ENCODE measurements at places on chromosomes 1 and 21.
A peak's percentile ranks its signal among the peaks of the same experiment; 100 is the strongest.

DNA sequence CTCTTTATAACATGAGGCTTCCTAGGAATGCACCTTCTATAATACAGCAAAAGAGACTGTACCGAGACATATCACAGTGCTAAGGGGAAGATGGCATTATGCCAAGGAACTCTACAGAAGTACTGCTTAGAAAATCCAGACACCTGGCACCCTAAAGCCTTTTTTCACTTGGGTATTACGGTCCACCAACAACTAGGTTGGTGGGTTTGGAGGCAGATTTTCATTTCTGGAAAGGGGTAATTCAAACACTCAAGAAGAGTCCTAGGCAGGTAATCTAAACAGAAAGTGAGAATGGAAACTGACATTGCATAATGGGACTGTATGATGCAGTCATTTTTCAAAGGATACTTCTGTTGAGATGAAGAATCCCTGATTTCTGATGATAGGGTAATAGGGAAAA is 19.6 kb downstream of the SCMH1 start:
- DNase-seq = no peak

DNA sequence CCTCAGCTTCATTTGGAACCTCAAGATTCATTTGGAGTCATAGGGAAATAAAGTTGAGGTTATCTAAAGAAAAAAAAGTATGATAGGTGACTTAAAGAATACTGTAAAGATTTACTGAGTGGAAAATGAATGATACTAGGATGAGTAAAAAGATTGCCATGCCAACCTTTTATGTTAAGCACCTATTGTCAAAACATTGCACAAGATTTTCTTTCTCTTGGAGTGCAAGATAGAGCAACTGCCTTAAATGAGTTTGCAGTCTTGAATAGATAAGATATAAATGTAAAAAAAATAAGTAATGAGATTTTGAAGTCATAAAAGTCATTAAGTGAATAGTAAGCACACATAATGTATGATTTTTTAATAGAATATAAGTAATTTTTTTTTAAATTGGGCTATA is 5.1 kb upstream of the ANGPTL1 start:
- DNase-seq = no peak

DNA sequence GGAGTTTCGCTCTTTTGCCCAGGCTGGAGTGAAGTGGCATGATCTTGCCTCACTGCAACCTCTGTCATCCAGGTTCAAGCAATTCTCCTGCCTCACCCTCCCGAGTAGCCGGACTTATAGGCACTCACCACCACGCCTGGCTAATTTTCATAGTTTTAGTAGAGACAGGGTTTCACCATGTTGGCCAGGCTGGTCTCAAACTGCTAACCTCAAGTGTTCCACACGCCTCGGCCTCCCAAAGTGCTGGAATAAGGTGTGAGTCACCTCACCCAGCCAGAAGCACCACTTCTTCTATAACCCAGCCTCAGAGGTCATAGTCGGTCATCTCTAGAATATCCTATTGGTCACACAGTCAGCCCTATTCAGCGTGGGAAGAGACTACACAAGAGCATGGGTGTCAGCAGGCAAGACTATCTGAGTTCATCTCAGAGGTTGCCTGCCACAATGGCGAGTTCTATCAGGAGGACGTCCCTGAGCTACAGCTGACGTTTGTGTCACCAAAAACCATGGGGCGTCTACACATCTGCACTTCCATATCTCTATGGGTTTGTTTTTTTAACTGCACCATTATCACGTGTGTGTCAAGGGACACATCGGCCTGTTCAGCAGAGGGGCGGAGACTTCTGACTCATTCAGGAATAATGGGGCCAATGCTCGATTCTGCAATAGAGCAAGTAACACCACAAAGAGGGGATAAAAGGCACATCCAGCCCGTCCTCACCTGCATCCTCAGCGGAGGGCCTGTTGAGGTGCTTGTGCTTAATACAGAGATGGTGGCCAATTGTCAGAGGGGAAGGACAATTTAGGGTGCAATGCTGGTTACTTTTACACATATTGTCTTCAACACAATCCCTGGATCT is 256.3 kb upstream of the IRF2BP2 start:
- DNase-seq = no peak

DNA sequence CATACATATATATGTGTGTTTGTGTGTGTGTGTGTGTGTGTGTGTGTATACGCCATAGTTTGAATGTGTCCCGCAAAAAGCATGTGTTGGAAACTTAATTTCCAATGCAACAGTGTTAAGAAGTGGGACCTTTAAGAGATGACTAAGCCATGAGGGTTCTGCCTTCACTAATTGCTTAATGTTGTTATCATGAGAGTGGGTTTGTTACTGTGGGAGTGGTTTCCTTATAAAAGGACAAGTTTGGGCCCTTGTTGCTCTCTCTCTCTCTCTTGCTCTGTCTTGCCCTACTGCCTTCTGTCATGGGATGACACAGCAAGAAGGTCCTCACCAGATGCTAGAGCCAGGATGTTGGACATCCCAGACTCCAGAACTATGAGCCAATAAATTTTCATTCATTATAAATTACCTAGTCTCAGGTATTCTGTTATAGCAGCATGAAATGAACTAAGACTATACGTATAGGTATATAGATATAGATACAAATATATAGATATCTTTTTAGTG is 103.8 kb upstream of the ZC3H11B start:
- DNase-seq = no peak

GRCh38 chr1:186967656-186968394 is 139.1 kb downstream of the PLA2G4A start:
- no peak for DNase-seq

- DNase-seq = no peak
These were observed 327.5 kb upstream of the POGK start for GRCh38 chr1:166511761-166512160.

GRCh38 chr21:35197191-35197590 is 148.1 kb upstream of the RUNX1 start:
- DNase-seq = no peak

DNA sequence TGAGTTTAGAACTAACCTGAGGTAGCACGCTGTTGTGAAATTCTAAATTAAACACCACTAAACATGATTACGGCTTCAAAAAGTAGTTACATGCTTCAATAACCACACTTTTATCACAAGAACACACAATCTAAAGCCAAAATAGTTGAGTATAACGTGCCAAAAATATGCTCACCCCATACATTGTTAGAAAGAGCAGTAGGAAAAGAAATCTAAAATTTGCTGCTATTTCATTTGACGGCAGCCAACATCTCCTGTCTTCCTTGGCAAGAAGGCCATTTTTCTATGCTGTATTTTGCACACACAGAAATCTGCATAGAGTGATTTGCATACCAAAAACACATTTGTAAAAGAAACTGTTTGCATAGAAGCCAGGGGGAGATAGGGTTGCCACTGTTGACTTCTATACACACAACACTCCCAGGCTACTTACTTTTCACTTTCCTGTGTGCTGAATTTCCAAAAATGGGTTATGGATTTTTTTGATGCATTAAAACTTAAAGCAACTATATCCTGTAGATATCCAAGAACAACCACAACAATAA is 42.9 kb upstream of the DMRTB1 start:
- DNase-seq = no peak

- no peak for DNase-seq
These were observed 31.7 kb downstream of the CFAP57 start for GRCh38 chr1:43203859-43204258.

- no peak for DNase-seq
These were observed 238.4 kb upstream of the DMRTA2 start for GRCh38 chr1:50661626-50662025.

GRCh38 chr1:209777587-209777986 is 6.8 kb downstream of the C1orf74 start:
- no peak for DNase-seq

DNA sequence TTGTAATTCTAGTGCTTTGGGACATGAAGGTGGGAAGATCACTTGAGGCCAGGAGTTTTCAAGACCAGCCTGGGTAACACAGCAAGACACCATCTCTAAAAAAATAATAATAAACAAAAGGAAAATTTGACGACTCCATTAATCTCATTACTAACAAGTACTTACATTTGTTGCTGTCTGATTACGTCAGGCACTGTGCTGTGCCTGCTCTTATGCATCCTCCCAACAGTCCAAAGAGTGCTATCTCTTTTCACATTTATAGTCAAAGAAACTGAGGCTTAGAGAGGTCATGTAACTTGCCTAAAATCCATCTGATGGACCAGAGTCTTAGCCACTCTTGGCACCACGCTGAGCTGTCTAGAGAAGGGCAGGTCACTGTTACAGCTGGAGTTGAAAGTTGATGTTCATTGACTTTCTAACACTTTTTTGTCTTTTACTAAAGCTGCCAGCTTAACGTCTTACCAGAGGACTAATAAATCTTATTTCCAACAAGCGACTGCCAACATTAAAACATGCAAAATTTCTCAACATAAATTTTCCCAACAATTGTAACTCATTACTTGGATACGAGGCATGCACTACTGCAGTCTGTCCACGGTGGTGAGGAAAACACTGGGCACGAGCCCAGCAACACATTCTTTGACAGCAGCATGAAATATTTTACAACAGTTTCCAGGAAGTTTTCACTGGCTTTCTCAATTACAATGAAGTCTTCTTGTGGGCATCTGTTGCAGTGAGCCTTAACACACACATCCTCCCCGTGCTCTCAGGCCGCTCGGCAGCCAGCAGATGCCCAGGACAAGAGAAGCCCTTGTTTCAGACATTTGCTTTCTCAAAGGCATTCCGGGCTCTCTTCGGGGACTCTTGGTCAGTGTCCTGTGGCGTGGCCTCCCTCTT is 262.9 kb upstream of the PROX1 start:
- no peak for DNase-seq

DNA sequence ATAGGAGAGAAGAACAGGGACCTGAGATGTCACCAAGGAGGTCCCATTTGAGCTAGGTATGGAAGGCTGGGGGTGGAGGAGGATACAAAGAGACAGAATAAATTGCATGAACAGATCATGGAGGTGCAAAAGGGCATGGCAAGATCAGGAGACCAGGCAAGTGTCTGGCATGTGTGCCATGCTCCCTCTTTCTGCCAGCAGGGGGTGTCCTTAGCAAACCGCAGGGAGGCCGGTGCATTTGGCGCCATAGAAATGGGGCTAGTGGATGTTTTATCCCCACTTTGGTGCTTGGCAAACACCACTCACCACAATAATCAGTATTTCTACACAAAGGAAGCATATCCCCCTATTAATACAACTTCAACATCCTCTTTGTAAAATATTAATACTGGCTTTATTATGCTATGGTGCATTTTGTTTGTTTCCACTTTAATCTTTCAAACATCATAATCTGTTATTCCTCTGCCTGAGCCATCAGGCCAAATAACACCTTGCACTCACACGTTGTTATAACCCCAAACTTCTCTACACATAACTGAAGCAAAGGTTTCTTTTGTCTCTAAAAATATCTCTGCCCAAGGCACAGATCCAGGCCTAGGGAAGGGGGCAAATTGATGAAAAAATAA is 25.9 kb downstream of the S100A6 start:
- DNase-seq = peak; percentile 68

- DNase-seq = no peak
These were observed 7.1 kb upstream of the NAV1 start for GRCh38 chr1:201531551-201532425.

- no peak for DNase-seq
These were observed 58.5 kb downstream of the LPAR3 start for GRCh38 chr1:84834419-84835064.

DNA sequence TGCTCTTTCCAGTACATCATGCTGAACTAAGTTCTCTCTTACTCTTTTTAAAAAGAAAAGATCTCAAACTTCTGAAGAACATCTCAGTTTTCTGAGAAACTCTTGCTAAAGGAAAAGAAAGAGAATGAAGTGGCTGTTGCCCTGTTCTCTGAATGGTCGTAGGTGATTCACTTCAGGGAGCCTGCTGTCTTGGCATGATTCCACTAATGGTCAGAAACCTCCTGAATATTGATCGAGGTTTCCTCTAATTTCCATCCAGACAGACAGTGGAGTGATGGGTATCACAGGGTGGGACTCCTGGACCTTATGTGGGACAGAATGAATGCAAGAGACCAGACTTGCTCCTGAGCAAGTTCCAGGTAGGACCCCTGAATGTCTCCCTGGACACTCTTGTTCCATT is 2.5 kb downstream of the FCRL2 start:
- no peak for DNase-seq

GRCh38 chr1:36116901-36117300 is 8.1 kb downstream of the COL8A2 start:
- DNase-seq = no peak

GRCh38 chr1:66160719-66161118 is 368.0 kb downstream of the PDE4B start:
- no peak for DNase-seq

- DNase-seq = no peak
These were observed 488.0 kb upstream of the PLXNA2 start for GRCh38 chr1:208731981-208732821.

DNA sequence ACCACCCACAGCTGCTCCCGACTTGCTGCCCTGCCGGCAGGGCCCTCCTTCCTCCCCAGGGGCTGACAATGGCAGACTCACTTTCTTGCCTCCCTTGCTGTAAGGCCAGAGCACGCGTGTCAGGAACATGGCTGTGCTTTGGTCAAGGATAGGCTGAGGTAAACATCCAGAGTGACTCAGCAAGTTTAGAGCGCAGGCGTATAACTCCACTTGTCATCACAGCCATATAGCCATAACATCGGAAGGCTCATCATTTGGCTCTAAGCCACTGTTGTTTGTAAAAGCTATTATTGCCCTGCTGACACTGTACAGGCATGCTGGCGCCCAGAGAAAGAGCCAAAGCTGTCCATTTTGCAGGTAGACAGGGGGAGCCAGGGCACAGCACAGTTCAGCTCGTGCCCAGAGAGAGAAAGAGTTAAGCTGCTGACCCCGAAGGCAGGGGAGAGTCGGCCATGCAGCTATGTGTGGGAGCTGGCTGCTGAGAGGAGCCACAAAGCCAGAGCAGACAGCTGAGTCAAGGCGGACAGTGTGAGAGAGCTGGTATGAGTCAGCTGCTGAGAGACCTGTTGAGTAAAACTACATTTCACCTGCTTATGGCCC is 60.6 kb downstream of the GNG4 start:
- DNase-seq = no peak

DNA sequence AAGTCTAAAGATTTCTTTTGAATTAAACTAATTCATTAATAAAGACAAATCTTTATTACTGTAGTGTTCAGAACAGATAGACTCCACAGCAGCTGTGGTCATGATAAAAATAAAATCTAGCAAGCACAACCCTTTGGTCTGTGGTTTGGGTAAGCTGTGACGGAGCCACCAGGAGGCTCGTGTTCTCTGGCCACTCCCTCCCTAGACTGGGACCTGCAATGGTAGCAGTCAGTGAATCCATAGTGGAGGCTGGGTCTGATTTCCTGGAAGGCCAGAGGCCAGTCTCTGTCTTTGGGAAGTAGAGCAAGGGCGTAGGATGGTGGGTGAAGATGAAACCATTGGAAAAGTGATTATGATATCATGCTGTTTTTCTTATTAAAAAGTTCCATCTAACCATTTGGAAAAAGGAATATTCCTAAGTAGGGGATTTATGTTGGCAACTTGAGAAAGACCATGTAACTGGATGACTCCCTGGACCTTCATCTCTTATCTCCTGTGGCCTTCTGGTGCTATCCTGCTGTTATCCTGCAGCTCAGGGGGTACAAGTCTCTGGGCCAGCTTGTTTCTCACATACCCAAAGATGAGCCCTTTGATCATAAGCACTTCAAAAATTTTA is 39.0 kb downstream of the TENT5C start:
- DNase-seq = no peak

GRCh38 chr1:112514901-112515300 is 6.1 kb downstream of the WNT2B start:
- DNase-seq = no peak

GRCh38 chr1:55249646-55250398 is 34.7 kb upstream of the USP24 start:
- DNase-seq = no peak

GRCh38 chr1:154328318-154329151 is 3.2 kb downstream of the ATP8B2 start:
- DNase-seq = peak; percentile 88

GRCh38 chr1:236020359-236021219 is 44.3 kb downstream of the NID1 start:
- DNase-seq = no peak

Data from activated T-cell treated with anti-CD3 and anti-CD28 coated beads, Interleukin-2, amount 50 U/mL, for 1 hour (primary cell).